ENCODE measurements at places on chromosomes 12 and 14. TPM values are rescaled to one million over a fixed set of nuclear protein-coding genes. Genes with fewer than 3 reads are reported as not detected.

The TCL1A gene
- total RNA-seq, result not detected

The SLC38A6 gene
- total RNA-seq, result 6.8 TPM

The NKX2-1 gene
- total RNA-seq, result not detected

The PTPRR gene
- not detected for total RNA-seq

The LRTM2 gene
- not detected for total RNA-seq

The VRTN gene
- total RNA-seq, result not detected

The SLC6A15 gene
- not detected for total RNA-seq

The STAC3 gene
- total RNA-seq, result 3.5 TPM

The A2M gene
- total RNA-seq, result not detected

The KRT74 gene
- total RNA-seq, result not detected

The LPAR5 gene
- 7.5 TPM for total RNA-seq

The SLC16A7 gene
- total RNA-seq, result 31.0 TPM

The DIO2 gene
- not detected for total RNA-seq

The ERP27 gene
- total RNA-seq, result 12.9 TPM

The GPR132 gene
- 45.0 TPM for total RNA-seq

The MGP gene
- not detected for total RNA-seq

The TAS2R7 gene
- not detected for total RNA-seq

The PCED1B gene
- 117 TPM for total RNA-seq

The MBD6 gene
- 82.2 TPM for total RNA-seq

The ANO2 gene
- total RNA-seq, result not detected

The DIO3 gene
- total RNA-seq, result not detected

The RNFT2 gene
- 12.9 TPM for total RNA-seq

The HOXC5 gene
- total RNA-seq, result not detected

The SYNDIG1L gene
- total RNA-seq, result not detected

The ACSS3 gene
- not detected for total RNA-seq

The MFAP5 gene
- total RNA-seq, result not detected

The RASSF8 gene
- total RNA-seq, result 1.0 TPM

The ADSS1 gene
- 0.51 TPM for total RNA-seq

The CIT gene
- total RNA-seq, result 98.2 TPM

The KLRB1 gene
- total RNA-seq, result 0.18 TPM

The NEK9 gene
- total RNA-seq, result 77.8 TPM

The AQP2 gene
- not detected for total RNA-seq

The TTC6 gene
- not detected for total RNA-seq

The FAM90A1 gene
- 0.08 TPM for total RNA-seq

The SYNE2 gene
- 175 TPM for total RNA-seq

The CD69 gene
- 147 TPM for total RNA-seq

The AVPR1A gene
- not detected for total RNA-seq

The GARIN6 gene
- not detected for total RNA-seq

The TMEM229B gene
- 15.2 TPM for total RNA-seq

The SOCS2 gene
- total RNA-seq, result 131 TPM
